ENCODE measurements at places on chromosomes 3 and 15.

GRCh38 chr3:67416703-67417102 lies 237.7 kb downstream of the SUCLG2 start:
- no peak for DNase-seq

GRCh38 chr3:150265305-150265704 lies 142.8 kb upstream of the TSC22D2 start:
- no peak for DNase-seq

DNA sequence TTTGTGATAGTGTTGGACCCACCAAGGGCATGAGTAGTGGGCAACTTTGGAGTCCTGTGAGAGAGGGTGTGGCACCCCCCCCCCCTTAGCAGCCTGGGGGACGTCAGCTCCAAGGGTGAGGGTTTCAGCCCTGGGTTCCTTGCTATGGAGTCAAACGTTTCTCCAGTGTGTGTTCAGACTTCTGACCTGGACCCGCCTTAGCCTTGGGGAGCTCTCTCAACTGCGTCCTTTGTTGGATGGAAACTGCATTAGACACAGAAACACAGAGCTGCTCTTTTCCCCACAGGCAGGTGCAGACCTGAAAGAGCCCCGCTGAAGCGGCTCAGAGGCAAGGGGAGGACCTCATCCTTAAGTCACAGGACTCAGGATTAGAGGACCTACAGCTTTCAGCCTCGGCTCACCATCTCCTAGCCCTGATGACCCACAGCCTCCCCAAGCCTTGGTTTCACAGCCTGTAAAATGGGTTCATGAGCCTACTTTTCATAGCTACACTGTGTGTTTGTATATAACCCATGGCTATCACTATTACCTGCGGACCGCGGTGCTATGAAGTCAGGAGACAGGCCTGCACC lies 19.9 kb downstream of the ZNF710 start:
- DNase-seq: no peak

DNA sequence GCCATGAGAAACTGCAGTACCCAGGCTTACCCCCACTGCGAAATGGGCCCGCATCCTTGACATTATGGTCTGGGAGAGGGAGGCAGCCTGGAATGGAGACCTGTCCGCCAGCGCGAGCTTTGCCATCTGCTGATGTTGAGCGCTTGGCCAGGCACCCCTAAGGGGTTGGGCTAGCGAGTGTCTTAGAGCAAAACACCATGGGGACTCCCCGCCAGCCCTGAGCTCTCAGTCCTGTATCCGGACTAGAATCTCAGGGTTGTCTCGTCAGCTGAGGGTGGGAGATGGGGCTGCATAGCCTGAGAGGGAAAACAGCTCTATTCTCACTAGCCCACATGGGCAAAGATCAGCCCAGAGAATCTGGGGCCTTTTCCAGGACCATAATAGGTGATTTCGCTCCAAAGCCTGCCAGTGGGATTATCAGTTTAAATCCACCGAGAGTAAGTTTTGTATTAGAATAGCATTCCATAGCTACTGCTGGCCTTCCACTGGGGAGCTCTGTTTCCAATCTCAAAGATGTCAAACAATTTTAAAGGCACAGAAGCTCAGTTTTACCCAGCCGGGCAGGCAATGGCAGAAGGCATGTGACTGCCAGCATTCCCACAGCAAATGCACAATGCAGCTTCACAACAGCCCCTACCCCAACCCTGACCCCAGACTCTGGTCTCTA lies 167.5 kb upstream of the TPM1 start:
- no peak for DNase-seq

- DNase-seq: peak; percentile 9
These were observed 575.4 kb upstream of the GOLIM4 start for GRCh38 chr3:168671091-168671490.

DNA sequence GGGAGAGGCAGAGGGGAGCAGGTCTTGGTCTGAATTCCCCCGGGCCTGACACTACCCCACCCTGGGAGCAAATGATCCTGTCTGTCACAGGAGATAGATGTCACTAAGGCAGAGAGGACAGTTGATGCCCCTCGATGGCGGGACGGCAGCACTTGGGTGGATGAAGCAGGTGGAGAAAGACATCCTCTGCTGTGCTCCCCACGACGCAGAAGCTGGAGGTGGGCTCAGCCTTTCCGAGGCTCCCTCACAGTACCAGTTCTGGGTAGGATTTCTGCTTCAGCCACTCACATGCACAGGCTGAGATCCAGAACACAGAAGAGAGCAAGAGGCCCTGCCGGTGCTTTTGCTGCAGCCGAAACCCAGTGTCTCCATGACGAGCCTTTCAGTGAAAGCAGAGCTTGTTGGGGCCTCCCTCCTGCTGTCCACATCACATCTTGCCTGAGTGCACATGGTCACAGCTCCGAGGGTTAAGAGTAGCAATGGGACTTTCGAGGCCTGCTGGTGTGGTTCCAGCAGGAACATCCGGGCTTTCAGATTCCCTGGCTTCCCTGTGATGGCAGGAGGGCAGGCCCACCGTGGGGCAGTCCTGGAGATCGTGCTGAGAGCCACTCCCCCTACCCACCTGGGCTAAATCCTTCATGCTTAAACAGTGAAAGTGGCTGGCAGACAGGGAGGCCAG lies 107.3 kb upstream of the PRR20G start:
- DNase-seq: no peak

DNA sequence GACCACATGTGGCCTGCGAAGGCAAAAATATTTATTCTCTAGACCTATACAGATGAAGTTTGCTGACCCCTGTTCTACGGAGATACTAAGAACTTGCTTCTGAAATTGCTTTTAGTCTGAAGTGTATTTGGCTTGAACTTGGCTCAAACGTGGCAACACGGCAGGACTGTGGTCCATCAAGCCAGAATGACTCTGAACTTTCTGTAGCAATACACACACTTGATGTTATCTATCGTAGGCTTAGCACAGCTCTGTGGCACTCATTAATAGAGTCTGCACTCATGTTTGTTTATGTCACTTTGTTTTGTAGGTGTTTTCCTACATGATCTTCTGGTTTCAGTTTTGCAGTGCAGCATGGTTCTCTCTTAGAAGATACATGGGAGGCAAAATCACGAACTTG lies 298.1 kb downstream of the ADAMTS17 start:
- no peak for DNase-seq

DNA sequence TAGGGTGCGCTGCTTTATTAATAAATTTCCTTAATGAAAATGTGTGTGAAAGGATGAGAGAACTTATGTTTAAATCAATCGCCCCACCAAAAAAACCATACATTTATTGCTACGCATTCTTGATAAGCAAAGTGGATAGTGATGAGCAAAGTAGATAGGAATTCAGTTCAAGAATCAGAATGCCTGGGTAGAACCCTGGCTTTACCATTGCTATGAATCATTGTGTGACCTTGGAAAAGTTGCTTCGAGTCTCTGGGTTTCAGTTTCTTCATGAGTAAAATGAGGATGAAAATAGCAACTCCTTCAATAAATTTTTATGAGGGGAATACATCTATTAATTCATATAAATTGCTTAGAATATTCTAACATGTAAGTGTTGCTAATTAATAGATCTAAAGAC lies 2.6 kb upstream of the ALCAM start:
- no peak for DNase-seq

GRCh38 chr3:189204167-189204866 lies 32.5 kb downstream of the TPRG1 start:
- DNase-seq: no peak

DNA sequence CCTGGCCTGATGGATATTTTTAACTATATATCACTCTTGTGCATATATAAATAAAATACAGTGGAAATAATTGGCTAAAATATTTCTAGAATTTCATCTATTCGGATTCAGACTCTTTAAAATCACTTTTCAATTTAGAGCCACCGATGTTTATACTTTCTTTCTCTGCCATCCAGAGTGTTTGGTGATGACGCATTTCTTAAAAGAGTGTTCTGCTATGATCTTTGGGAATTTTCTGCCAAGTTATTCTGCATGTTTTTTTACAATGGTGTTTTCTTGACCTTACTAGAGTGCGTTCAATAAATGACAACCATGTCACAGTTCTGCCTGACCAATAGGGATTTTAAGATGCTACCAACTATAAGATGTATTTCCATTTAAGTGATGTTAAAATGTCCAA lies 30.2 kb downstream of the PPP2R3A start:
- DNase-seq: no peak

DNA sequence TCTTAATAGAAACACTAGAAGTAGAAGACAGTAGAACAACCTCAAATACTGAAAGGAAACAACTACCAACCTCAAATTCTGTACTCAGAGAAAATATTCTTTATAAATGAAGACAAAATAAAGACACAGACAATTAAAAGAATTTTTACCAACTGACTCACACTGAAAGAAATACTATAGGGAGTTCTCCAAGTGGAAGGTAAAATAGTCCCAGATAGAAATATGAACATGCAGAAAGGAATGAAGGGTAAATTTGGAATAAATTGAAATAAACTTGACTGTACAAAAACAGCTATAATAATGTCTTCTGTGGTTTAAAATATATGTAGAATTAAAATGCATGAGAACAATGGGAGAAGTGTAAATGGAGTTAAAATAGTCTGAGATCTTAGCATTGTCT lies 36.7 kb upstream of the CCDC174 start:
- no peak for DNase-seq

DNA sequence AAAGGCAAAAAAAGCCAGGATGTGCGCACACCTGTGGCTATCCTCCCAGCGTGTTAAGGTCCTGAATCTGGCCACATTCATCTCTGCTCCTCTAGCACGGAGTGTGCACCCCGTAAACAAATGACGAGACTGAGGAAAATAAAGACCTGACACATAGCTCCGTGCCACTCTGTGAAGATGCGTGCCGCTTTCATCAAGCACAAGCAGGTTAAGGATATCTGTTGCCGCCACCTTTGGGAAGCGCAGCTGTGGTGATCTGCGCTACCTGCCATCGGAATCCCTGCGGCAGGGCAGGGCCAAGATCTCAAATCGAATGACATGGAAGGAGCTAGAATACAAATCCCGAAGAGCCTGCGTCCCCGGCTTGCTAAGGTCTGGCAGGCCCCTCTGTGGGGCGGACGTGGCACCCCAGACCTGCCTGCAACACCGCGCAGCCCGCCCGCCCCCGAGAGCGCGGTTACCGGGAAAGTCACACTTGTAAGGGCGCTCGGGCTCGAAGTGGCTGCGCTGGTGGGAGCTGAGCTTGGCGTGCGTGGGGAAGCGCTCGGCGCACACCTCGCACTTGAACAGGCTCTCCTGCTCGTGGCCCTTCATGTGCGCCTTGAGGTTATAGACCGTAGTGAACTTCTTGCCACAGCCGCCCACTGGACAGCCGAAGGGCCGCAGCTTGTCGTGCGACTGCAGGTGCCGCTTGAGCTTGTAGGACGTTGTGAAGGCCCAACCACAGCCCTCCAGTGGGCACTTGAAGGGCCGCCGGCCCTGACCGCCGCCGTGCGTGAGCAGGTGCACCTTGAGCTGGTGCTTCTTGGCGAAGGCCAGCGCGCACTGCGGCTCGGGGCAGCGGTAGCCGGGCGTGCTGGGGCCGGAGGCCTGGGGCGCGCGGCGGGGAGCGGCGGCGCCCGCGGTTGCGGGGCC lies 936 bp downstream of the ZXDC start:
- DNase-seq: peak; percentile 46

- DNase-seq: no peak
These were observed 1.4 kb downstream of the DNAJA4 start for GRCh38 chr15:78265752-78266224.
